ENCODE measurements at places on chromosomes 2 and 18. TPM values are rescaled to one million over a fixed set of nuclear protein-coding genes. Genes with fewer than 3 reads are reported as not detected.
A peak's percentile ranks its signal among the peaks of the same experiment; 100 is the strongest.

The KLHL30 gene
- total RNA-seq: under 0.01 TPM

DNA sequence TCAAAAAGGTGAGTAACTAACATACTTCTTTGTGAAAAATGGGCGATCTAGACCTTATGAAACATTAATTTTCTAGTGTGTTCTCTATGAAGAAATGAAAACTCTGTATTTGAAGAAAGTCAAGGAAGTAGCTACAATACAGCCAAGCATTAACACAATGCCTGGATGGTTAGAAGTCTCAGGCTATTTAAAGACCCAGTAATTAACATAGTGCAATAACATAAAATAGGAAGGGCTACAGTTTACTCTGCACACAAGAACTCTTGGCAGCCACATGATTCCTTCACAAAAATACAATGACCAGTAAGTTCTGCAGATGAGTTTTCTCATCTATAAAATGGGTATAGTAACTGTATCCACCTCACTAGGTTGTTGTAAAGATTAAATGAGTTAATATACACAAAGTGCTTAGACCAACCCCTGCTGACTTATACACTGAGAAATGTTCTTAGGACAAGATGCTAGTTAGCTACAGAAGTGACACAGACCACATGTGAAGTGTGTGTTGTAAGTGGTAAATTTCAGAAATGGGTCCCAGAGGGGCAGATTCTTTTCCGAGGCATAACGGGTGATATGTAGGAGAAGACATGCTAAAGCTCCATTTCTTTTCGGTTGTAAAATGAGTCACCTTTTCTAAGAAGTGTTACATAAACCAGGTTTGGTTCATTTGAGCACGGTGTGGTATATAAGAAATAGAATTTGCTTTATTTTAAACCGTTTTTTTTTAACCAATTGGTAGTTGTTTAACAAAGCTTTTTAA is 61.8 kb downstream of the CXCR4 start:
- no peak for DNase-seq

DNA sequence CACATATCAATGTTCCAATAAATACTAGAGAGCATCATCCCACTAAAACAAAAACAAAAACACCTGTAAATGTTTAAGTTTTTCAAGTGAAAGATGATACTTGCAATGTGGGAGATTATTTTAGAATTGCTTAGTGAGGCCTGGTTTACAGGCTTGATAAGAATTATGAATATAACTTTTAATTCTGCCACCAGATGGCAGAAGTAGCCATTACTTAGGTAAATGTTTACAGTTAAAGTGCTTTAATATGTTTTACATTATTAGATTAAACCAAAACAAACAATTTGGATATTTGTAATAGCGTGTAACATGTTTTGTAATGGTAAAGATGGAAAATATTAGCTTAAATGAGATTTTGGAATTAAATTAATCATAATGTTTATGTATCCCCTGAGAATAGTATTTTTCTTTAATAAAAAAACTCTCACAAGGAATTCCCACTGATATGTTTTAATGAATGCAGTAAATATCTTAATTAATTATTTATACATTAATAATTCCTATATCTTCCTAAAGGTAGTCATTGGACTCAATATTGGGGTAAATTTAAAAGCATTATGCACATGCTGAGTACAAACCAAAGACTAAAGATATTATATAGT is 522.0 kb downstream of the SPAG16 start:
- peak; percentile 14 for DNase-seq

DNA sequence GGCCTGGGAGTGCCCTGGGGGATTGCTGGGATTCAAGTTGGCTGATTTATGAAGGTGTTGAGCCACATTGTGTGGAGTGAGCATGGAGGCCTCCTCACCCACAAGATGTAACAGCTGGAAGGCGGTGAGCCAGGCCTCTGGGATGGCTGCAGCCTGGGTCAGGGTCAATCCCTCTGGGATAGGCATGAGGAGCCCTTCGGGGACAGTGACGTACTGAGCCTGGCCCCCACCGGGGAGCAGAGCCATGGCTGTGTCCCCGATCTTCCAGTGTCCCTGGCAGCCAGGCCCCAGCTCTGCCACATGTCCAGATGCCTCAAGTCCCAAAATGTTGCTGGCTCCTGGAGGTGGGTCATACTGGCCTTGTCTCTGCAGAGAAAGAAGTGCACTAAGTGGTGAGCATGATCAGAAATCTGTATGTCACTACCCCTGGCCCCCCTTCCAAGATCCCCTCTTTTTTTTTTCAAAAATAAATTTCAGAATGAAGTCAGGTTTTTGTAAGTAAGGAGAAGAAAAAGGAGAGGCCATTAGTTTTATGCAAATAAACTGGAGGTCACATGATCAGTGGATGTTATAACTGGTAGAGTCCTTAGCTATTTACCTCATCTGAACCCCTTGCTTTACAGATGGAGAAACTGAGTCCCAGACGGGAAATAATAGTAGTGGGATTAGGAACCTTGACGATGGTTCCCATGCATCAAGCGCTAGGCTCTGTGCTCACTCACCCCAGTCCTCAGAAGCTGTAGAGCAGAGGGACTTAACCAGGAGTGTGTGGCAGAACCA is 1.7 kb downstream of the TP53I3 start:
- DNase-seq: no peak
